ENCODE measurements at places on chromosomes 1 and 21.

GRCh38 chr21:35565204-35565611, 495.1 kb downstream of the SETD4 start:
- no peak for DNase-seq

- DNase-seq, result no peak
Measured at GRCh38 chr1:210814382-210815123, 319.4 kb downstream of the KCNH1 start.

- DNase-seq, result no peak
Measured at GRCh38 chr21:44626262-44626661, 631 bp upstream of the KRTAP10-9 start.

DNA sequence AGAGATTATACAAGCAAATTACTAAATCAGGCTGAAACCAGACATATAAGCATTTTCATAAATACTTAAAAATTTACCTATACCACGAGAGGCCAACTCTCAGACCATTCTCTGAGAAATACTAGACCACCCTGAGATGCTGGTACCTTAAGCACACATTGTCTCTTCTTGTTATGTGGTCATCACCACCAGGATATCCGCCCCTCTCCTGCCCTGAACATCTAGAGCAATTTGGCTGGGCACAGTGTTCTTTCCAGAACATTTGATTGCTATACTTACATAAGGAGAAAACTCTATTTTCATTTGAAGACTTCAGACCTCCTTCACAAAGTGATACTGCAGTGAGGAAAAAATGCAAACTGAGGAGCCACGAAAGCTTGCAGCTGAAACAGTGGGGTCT, 36.2 kb upstream of the DUSP10 start:
- DNase-seq, result peak; percentile 34

DNA sequence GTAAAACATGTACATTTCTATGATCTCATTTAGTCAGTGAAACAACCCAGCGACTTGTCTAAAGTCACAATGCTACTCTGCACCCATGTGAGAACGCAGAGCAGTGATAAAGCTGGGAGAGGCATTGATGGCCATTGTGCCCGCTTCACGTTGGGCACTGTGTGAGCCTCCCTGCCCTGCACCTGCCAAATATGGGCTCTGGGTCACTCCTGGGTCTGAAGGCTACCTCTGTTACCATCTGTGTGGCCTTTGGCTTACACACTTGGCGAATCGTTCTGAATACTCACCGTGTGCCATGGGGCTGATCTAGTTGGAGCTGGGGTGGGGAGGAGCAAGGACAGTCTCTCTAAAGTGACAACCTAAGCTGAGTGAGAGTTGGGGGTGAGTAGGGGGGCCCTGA, 29.9 kb downstream of the PCSK9 start:
- no peak for DNase-seq

DNA sequence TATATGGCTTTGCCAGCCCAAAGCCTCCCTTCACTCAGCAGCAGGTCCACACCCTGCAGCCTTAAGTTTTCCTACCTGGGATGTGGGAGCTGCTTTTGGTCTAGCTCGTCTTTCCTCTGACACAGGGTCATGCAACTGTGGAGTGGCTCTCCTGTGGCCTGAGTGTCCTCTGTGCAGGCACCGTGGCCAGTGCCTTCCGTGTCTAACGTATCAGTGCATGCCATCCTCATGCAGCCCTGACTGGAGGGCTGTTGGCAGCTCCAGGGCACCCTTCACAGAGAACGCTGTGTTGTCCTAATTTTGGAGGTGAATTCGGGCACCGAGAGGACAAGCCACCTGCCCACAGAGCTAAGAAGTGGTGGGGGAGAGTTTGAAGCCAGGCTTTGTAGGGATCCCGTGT, 25.7 kb upstream of the C1orf174 start:
- no peak for DNase-seq

Measured in activated CD4-positive, alpha-beta T cell treated with anti-CD3 and anti-CD28 coated beads, Interleukin-2, Interleukin-6, amounts not matched to agents 100 ng/mL and 50 ng/mL, durations not matched to agents 16 hours and 8 hours (primary cell).